ENCODE measurements at places on chromosomes 2 and 18.

DNA sequence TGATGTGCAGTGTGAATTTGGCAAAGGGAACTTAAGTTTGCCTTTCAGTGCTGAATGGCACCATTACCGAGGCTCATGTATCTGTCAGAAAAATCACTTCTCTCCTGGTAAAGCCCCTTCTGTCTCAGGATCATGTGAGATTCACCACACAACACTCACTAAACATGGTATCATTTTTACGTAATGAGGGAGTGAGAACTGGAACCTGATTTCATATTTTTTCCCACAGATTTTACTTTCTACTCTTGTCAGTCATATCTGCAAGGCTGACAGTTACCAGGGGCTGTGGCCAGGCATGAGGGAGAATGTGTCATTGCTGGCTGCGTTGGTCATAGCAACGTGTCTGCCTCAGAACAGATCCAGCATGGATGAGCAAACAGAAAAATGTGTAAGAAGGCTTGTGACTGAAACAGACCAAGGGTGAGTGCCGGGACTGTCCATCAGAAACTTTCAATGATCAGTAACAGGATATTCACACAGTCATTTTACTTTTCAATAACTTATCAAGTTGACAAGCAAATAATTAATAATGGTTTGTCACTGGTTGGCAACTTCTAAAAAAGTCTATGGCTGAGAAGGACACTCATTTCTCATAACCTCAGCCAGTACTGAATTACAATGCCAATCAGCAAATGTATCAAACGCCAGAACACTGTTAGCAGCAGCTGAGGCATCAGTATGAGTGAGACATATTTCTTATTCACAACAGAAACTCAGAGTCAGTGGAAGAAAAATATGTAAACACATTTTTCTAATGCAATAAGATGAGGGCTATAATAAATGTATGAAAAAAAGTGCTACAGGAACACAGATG is 100.5 kb downstream of the CDC42EP3 start:
- DNase-seq: no peak

GRCh38 chr2:205451901-205452512 is 230.3 kb upstream of the NRP2 start:
- no peak for DNase-seq

- no peak for DNase-seq
Observed at GRCh38 chr2:1769703-1770422, 25.5 kb upstream of the PXDN start.

GRCh38 chr2:200258881-200259576 is 47.5 kb upstream of the SPATS2L start:
- DNase-seq: no peak

GRCh38 chr2:149093579-149093978 is 55.1 kb downstream of the LYPD6B start:
- no peak for DNase-seq

- DNase-seq: no peak
Observed at GRCh38 chr2:25311865-25312575, 29.7 kb downstream of the DNMT3A start.

GRCh38 chr18:6943143-6943542 is 174.5 kb downstream of the LAMA1 start:
- DNase-seq: no peak
